Kidney epithelial cell (primary cell): ENCODE measurements at places on chromosomes 16 and 17. TPM values are rescaled to one million over a fixed set of nuclear protein-coding genes. Genes with fewer than 3 reads are reported as not detected.

DNA sequence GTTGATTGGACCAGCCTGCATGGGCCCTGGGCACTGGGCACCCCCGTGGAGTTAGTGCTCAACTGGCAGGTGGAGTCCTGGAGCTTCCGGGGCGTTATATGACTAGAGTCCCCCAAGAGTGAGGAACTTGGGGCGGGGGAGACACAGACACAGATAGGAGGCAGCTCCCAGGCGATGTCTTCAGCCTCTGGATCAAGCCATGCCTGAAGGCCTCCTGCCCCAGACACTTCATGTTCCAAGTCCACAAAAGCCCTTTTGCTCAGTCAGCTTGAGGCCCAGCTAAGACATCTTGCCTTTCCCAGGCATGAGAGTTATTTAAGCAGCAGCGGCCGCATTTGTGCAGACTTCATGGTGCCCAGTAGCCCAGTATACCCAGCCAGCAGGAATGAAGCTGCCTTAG lies 136.6 kb upstream of the CIBAR2 start:
- DNase-seq, result no peak

DNA sequence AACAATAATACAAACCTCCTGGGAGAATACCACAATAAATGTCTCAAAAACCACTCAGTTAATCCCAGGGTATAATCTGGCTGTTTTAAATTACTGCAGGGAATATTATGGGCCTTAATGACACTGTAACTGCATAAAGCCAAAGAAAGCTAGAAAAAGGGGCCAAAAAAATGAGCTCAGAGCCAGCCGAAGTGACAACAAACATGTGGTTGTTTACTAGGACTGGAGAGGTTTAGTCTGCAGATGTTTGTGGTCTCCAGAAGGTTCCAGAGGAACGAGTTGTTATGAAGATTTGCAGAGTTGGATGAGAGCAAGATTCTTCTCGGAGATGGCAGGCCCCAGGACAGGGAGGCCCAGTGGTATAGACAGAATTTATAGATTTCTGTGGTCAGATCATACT lies 97.1 kb upstream of the AKTIP start:
- no peak for DNase-seq

- no peak for DNase-seq
Measured at GRCh38 chr17:42279776-42280630, 3.8 kb upstream of the STAT5B start.

GRCh38 chr16:3073448-3073847 lies 8.0 kb downstream of the IL32 start:
- DNase-seq, result no peak

GRCh38 chr16:67555795-67556212 lies 6.5 kb upstream of the CTCF start:
- DNase-seq, result no peak

DNA sequence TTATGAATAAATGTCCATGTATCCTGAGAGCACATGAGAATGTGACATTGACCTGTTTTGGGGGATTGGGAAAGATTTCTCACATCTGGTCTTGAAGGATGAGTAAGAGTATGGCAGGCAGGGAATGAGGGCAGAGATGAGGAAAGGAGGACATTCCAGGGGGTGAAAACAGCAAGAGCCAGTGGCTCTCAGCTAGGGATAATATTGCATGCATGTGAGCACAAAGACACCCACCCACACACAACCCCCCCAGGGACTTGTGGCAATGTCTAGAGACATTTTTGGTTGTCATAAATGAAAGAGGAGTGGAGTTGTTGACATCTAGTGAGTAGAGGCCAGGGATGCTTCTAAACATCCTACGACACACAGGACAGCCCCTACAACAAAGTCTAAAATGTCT lies 6.0 kb downstream of the MYO1D start:
- DNase-seq, result no peak

DNA sequence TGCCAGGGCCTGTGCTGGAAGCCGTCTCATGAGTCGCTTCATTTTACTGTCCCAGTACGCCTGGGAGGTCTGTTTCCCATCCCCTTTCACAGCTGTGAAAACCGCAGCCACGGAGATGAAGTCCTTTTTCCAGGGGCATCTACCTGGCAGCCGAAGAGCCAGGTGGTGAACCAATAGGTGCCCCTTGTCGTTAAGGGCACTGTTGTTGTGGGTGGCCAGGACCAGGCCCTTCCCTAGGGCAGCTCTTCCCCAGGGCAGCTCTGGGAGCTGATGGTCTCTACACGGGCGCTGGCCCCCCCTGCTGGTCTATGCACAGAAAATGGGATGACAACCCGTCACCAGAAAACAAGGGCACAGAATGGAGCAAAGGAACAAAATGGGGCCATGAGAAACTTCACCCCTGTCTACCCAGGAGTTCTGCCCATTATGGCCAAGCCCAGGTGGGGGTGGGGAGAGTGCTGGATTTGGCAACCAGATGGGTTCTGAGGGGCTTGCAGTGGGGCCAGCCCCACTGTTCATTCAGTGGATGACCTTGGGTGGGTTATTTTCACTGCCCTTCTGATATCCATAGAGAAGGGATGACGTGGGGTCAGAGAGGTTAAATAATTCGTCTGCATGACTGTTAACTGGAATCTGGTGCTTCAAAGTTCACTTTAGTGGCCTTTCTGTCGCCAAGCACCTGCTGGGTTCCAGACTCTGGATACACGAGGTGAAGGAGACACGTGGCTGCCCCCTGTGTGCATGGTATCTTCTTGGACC lies 11.5 kb downstream of the RMI2 start:
- DNase-seq, result no peak

DNA sequence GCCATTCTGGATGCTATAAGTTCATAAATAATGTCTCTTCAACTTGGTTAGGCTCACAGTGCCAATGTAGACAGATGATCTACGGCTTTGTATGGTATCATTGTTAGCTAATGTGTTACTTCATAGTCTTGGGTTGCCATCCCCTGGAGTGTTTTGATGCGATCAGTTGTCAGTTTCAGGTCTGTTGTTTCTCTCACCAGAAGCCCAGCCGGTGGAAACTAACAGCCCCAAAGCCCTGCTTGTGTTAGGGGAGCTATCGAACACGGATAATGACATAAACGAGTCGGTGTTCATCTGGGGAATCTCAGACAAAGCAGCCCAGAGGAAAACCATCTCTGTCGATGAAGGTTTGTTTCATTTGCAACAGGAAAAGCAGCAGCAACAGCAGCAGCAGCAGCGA lies 107.4 kb upstream of the ANKFN1 start:
- DNase-seq, result no peak

DNA sequence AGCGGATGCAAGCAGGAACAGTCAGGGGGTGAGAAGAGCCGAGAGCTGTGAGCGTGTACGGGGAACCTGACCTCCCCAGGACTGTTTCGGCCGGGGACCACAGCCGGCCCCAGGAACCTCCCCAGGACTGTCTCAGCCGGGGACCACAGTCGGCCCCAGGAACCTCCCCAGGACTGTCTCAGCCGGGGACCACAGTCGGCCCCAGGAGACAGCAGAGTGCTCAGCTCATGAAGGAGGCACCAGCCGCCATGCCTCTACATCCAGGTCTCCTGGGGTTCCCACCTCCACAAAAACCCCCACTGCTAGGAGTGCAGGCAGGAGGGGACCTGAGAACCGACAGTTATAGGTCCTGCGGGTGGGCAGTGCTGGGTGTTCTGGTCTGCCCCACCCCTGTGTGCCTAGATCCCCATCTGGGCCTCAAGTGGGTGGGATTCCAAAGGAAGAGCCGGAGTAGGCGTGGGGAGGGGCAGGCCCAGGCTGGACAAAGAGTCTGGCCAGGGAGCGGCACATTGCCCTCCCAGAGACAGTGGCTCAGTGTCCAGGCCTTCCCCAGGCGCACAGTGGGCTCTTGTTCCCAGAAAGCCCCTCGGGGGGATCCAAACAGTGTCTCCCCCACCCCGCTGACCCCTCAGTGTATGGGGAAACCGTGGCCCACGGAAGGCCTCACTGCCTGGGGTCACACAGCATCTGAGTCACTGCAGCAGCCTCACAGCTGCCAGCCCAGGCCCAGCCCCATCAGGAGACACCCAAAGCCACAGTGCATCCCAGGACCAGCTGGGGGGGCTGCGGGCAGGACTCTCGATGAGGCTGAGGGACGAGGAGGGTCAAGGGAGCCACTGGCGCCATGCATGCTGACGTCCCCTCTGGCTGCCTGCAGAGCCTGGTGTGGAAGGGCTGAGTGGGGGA lies 4.3 kb downstream of the RHBDF1 start:
- DNase-seq, result no peak

DNA sequence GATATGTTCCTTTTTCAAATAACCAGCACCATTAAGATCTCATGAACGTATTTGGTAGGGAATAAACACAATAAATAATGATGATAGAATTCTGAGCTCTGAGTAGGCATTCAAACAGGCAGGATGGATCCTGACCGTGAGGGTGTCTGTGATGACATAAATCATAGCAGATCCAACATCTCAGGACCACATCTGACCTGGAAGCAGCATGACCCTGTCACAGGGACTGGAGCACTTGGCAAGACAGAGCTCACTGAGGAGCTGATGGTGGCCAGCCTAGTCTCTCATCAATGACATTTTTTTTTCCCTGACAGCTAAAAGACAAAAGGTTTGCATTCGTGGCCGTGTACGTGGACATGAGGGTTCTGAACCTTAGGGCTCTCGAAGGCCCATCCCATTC lies 337.5 kb downstream of the NPIPA8 start:
- DNase-seq, result no peak

Gene RNF135
- total RNA-seq, result 11.1 and 11.8 TPM in 2 replicates

DNA sequence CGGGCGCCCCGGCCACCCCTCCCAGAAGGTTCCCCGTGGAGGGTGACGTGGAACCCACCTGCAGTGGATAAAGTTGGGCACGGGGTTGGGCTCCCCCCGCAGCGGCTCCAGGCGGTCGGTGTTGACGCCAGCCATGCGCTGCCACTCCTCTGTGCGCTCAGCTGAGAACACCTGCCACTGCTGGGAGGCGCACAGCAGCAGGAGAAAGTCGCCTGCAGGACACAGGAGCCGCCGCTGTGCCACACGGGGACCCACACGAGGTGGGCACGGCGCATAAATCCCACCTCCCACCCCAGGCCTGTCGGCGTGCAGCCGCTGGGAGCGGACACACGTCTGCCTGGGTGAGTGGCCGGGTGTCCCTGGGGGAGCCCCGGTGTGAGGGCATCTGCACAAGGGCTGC lies 20.7 kb downstream of the CTU2 start:
- no peak for DNase-seq

Gene CDH3
- 173 and 201 TPM in 2 replicates for total RNA-seq

Gene ADORA2B
- total RNA-seq, result 6.6 and 13.0 TPM in 2 replicates

Gene MTMR4
- 46.3 and 51.2 TPM in 2 replicates for total RNA-seq

DNA sequence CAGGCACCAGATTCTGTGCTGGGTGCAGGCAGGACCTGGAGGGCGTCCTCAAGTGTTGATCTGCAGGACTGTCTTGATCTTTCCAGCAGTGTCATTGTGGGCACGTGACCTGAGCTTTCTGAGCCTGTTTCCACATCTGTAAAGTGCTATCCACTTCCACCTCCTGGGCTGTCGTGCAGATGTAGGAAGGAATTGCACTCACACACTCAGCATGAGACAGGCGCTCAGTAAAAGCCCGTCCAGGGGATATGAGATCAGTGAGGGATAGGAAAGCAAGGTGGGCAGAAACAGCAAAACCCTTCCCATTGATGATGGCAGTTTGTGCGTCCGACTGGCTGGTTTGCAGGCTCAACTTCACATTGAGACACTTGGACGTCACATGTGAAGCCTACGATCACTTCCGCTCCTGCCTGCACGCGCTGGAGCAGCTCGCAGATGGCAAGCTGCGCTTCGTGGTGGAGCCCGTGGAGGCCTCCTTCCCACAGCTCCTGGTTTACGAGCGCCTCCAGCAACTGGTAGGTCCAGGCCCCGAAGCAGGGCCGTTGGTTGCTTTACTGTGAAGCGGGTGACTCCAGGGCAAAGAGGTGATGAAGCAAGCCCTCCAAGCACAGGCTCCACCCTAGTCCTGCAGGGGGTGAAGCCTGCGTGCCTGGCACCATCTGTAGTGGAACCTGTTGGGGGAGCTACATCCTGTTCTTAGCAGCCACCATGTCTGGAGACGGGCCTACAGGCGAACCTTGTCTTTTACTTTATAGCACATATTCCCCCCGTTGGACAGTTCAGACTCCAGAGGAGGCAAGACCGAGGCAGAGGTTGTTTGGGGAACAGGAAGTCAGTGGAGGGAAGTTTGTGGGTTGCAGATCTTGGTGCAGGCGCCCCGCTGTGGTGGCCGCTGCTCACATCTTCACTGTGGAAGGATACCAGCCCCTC lies 23.0 kb downstream of the METTL22 start:
- no peak for DNase-seq

Gene BTBD17
- not detected in 2 replicates for total RNA-seq

Gene GDPD3
- 0.14 and 0.50 TPM in 2 replicates for total RNA-seq

DNA sequence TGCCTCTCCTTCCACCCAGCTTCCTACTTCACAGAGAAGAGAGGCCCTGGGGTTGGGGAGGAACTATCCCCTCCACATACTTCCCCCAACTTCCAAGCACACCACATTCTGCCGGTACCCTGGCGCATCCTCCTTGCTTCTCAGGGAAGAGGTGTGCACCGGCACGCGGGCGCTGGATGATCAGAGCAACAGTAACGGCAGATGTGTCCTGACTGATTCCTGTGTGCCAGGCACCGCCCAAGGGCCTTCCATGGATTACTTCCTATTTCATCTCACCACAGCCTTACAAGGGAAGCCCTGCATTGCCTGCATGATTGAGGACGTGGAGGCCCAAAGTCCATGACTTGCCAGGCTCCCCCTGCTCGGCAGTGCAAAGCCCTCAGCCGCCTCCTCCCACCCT lies 21.1 kb upstream of the MLKL start:
- no peak for DNase-seq

DNA sequence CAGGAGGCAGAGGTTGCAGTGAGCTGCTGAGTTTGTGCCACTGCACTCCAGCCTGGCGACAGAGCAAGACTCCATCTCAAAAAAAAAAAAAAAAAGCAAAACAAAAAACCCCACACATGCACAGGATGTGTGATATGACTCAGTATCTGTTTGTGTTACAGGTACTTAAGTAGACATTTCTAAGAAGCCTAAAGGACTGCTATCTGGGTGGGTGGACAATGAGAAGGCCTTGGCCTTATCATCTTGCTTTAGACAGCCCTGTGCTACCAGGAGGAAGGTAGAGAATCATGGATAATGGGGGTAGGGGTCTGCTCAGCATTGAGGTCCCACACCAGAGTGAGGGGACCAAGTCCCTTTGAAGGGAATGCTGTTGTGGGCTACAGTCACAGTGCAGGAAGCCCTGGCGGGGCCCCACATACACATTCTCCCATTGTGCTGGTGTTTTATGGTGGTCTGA lies 26.7 kb downstream of the PLD6 start:
- no peak for DNase-seq

Gene FBXL16
- 0.17 and 0.82 TPM in 2 replicates for total RNA-seq

DNA sequence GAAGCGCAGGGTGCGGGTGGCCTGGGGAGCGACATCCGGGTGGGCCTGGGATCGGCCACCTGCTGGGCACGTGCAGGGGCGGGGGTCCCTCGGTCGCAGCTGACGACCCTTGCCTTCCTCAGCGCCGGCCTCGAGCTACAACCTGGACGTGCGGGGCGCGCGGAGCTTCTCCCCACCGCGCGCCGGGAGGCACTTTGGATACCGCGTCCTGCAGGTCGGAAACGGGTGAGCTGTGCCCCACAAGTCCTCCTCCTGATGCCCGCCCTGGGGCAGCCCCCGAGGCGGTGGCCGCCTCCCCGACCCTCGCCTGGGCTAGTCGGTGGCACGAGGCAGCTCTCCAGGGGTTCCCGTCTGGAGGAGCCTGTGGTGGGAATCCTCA lies 1.5 kb downstream of the ITGAL start:
- DNase-seq, result no peak

GRCh38 chr17:43118679-43119615 lies 6.2 kb downstream of the BRCA1 start:
- no peak for DNase-seq

Gene TMEM208
- total RNA-seq, result 55.9 and 59.3 TPM in 2 replicates

Gene CES4A
- total RNA-seq, result 1.3 and 2.3 TPM in 2 replicates

Gene DNASE1L2
- 0.21 and 2.3 TPM in 2 replicates for total RNA-seq

- DNase-seq, result no peak
Measured at GRCh38 chr17:80963812-80964543, 27.7 kb upstream of the CHMP6 start.
